ENCODE measurements at places on chromosomes 2 and 18.

- DNase-seq, result no peak
Measured at GRCh38 chr2:63003351-63003750, 47.3 kb upstream of the OTX1 start.

DNA sequence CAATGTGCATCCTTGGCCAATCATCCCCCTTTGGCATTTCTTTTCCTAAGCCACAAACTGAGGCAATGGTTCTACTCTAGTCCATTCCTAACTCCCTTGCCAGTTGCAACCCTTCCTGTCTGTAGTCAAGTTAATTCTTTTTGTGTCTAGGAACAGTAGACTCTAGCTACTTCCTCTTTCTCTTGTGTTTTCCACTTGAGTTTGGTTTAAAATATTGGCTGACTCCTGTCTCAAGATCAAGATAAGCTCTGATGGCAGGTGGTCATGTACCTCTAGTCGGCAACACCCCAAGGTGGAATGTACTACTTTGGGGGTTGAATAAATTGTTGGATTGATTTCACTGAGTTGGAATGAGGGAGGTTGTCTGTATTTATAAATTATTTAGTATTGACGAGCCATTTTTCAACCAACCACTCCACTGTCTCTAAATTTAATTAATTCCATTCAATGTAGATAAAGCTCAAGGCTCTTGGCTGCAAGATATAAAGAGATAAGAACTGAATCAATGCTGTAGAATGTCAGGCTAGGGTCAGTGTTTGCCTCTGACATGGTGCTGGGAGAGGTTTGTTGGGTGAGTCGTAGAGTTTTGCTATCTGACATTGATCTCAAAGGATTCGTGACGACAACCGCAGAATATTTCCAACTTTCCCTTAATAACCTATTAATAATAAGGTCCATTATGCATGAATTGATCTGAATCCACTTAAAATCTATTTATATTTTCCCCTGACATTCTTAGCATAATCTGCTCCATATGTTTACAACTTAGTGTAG, 188.7 kb upstream of the APCDD1 start:
- no peak for DNase-seq

DNA sequence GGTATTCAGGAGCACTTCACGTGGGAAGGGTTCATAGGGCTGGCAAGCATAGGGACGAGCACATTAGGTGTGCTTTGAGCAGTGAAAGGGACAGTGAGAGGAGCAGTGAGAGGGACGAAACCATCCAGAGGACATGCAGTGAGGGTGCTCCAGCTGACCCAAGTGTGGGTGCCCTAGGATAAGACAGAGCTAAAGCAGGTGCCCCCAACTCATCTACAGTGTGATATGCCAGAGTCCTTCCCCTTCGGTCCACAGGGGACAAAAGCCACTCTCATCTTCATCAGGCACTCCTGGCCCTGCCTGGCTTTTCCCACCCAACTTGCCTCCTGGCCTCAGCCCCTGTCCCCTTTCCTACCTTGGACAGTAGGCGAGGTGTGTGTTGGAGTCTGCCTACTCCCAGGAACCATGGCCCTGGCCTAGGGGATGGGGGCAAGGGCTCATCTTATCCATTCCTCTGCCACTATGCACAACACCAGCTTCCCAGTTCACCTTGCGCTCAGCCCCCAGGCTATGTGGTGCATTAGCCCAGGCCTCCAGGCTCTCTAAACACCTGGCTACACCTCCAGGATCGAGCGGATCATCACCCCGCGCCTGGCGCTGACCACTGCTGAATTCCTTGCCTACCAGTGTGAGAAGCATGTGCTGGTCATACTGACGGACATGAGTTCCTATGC, 16.1 kb upstream of the ANKRD53 start:
- no peak for DNase-seq

DNA sequence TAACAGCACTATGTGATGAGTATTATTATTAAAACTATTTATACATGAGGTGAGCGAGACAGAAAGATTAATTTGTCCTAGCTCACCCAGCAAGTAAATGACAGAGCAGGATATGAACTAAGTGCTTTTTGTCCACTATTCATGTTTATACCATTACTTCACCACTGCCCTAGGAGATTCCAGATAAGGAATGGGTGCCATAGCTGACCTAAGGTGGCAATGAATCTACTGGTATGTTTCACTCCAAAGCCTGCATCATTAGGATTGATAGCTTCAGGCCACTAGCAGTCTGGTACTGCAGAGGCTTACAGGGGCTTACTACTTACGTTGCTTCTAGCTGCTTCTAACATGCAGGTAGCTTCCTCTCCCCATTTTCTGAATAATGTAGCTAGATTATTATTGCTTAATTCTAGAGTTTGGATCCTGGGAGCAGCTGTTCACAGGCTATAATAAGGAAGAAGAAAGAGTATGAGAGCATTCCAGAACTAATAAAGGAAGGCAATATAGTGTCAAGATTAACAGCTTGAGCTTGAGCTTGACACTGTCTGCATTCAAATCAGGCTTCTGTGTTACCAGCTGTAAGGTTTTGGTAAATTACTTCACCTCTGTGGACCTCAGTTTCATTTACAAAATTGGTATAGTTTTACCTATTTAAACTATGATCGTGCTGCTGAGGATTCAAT, 153.7 kb downstream of the GALNT3 start:
- no peak for DNase-seq

GRCh38 chr2:95728878-95729596, 137.2 kb downstream of the TRIM43 start:
- peak; percentile 61 for DNase-seq

DNA sequence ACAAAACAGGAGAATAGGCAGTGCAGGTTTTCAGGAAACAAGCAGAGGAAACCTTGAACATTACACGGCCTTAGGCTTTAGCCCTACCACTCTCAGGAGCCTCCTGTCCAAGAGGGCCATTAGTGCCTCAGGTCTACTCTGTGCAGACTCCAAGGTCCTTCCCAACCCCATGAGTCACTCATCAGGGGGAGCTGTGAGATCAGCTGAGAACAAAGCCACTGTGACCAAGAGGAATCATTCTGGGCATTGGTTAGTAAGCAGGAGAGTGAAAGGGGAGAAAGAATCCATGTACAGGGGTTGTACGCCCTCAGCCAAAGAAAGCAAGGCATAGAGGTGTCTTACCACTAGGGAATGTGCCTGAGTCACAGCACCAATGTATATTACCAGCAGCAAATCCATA, 680.3 kb downstream of the DPP10 start:
- DNase-seq, result peak; percentile 16

GRCh38 chr2:190961918-190962487, 52.0 kb downstream of the STAT1 start:
- DNase-seq, result no peak

GRCh38 chr2:215410932-215411285, 25.0 kb downstream of the FN1 start:
- peak; percentile 20 for DNase-seq

DNA sequence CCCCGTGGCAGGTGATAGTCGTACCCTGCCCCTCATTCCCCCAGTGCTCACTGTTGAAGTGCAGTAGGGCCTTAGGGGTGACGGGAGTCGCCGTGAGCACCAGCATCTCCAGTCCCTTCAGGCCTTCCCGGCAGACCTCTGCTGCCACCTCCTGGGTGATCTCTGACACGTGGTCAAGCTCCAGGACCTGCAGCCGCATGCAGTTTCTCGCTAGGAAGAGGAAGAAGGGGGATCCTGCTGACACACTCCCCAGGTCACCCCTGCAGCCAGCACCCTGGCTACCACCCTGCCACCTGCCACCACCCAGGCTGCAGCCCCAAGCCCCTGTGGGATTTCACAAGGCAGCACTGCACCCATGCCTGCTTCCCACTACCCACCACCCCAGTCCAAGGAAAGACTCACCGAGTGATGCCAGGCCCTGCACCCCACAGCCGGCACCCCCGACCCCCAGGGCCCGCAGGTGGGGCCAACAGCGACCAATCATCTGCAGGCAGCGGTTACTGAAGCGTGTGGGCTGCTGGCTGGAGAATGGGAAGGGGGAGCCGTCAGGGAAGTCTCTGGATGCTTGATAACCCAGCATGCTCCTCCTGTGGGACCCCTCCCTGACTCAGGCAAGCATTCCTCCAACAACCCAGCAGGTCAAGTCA, 23.8 kb downstream of the FBXO41 start:
- peak; percentile 28 for DNase-seq

GRCh38 chr2:162382278-162382677, 38.3 kb downstream of the GCA start:
- no peak for DNase-seq

- DNase-seq, result no peak
Measured at GRCh38 chr2:71526141-71526540, 72.8 kb downstream of the DYSF start.

All from MG63 (cell line).